Activated CD4-positive, alpha-beta T cell treated with anti-CD3 and anti-CD28 coated beads, Interleukin-2, amount 50 U/mL, for 48 hours (primary cell): ENCODE measurements at places on chromosomes 2 and 18.

DNA sequence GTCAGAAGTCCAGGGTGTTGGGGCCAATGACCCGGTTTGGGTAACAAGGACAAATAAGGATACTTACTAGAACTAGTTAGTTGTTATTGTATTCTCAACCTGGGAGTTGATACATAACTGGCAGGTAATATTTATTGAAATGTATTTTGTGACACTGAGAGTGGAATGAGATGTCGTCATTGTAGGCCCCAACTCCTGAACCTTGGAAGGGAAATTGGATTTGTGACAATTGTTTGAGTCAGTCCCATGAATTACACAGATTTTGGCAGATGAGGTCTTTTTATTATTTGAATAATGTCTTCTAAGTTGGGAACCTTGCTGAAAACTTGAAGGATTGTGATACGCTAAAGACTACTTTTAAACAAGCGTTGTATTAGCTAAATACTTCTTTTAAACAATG, 5.1 kb downstream of the TIMM21 start:
- no peak for DNase-seq

GRCh38 chr2:176178038-176178756, 10.3 kb upstream of the HOXD1 start:
- DNase-seq = no peak

GRCh38 chr18:59884351-59884750, 15.4 kb upstream of the PMAIP1 start:
- no peak for DNase-seq

DNA sequence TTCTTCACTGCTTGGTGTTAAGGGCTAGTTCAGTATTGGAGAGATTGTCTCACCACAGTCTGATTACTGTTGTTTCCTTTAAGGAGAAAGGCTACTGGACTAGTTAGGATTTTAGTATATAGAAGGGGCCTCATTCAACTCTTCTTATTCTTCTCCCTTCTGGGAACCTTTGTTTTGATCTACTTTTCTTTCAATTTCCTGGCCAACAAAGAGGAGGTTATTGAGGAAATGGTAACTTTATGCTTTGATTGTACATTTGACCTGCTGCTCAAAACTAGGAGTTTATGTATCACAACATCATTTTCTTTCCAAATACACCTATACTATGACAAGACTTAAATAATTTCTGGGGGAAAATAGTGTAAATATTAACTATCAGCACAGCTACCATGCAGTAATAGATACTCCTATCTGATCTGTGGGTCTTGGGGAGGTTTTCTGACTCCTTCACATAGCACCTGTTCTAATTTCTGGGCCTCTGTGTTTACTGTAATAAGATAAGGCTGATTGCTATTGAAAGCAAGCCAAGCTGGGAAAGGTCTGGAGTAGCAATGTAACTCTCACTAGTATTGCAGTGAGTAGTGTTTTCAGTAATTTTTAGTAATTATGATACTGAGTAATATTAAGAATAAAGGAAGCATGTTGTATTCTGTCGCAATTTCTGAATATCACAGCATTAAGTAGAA, 395.3 kb downstream of the NUP35 start:
- DNase-seq = no peak
